ENCODE measurements at places on chromosomes 4 and X.

GRCh38 chr4:97504713-97505112, 638.6 kb downstream of the STPG2 start:
- no peak overlapping the region for H3K4me3 ChIP-seq
- no peak overlapping the region for H3K27ac ChIP-seq
- no peaks in the 10 kb centered on the region for H3K4me1 ChIP-seq
- H3K36me3 ChIP-seq = no peaks in the 10 kb centered on the region
- no peaks in the 10 kb centered on the region for H3K27me3 ChIP-seq
- DNase-seq = no peak

GRCh38 chrX:44669626-44670025, 127.0 kb upstream of the FUNDC1 start:
- H3K4me3 ChIP-seq = no peak overlapping the region
- no peak overlapping the region for H3K27ac ChIP-seq
- no peaks in the 10 kb centered on the region for H3K27me3 ChIP-seq
- no peaks in the 10 kb centered on the region for H3K4me1 ChIP-seq
- H3K36me3 ChIP-seq = no peaks in the 10 kb centered on the region

DNA sequence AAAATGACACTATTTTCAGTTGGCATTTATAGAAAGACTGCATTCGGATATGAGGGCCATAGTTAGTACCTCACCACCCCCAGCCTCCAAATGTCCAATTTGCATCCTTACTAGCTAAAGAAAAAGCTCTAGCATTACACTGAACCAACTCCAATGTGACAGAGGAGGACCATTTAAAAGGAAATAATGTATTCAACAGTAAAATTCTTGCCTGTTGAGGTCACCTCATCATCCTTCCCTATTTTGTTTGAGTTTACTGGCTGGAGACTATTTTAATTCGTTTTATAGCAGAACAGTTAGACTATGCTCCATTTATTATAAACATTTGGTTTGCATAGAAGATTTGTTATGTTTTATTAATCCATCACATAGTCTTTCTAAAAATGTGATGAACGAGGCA, 88.2 kb upstream of the PPARGC1A start:
- H3K36me3 ChIP-seq = no peaks in the 10 kb centered on the region
- no peak for DNase-seq

GRCh38 chr4:98822144-98822543, 106.8 kb downstream of the EIF4E start:
- no peak overlapping the region for H3K27ac ChIP-seq
- no peaks in the 10 kb centered on the region for H3K36me3 ChIP-seq
- no peaks in the 10 kb centered on the region for H3K4me1 ChIP-seq
- H3K27me3 ChIP-seq = no peaks in the 10 kb centered on the region
- no peak for DNase-seq

DNA sequence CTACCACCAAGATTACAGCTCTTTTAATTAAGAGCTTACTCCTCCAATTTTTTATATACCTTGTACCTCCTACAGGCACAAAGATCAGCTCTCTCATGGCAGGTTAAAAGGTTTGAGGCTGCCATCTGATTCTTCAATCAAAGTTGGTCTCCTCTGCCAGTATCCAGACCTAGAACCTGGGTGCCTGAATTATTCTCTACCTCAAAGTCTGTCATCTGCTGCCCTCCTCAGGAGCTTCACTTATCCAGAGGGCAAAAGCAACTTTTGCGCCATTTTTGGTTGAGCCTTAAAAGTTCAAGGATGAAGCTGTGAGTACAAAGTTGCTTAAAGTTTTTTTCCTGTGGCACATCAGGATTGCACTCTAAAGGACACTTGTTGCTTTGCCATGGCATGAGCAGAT, 343.7 kb upstream of the PPP1R2C start:
- H3K27ac ChIP-seq = no peak overlapping the region
- no peaks in the 10 kb centered on the region for H3K4me1 ChIP-seq
- DNase-seq = no peak
- peaks cover 8% of the 10 kb centered on the region for H3K27me3 ChIP-seq
- no peaks in the 10 kb centered on the region for H3K36me3 ChIP-seq

GRCh38 chr4:183349673-183350072, 27.4 kb upstream of the CLDN24 start:
- no peak for DNase-seq
- H3K4me1 ChIP-seq = peaks cover 4% of the 10 kb centered on the region
- no peaks in the 10 kb centered on the region for H3K27me3 ChIP-seq
- H3K4me3 ChIP-seq = no peak overlapping the region
- H3K36me3 ChIP-seq = no peaks in the 10 kb centered on the region
- H3K27ac ChIP-seq = no peak overlapping the region

DNA sequence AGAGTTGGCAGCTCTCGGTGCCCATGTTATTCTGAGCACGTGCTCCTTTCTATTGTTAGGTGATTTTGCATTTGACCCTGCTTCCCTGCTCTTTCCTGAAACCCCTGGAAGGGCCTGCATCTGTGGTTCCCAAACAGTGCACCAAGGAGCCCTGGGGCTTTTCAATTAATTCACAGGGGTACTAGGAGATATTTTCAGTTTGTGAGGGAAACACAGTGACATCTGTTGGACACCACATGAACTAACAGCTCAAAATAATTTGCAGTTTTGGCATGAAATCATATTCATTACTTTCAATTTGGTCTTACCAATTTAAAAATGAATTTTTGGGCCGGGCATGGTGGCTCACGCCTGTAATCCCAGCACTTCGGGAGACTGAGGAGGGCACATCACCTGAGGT, 156.6 kb downstream of the GATB start:
- H3K27ac ChIP-seq = no peak overlapping the region
- DNase-seq = no peak
- no peaks in the 10 kb centered on the region for H3K27me3 ChIP-seq
- no peaks in the 10 kb centered on the region for H3K36me3 ChIP-seq

GRCh38 chrX:150693725-150694574, 754 bp downstream of the MTMR1 start:
- H3K4me3 ChIP-seq = peak overlapping the region; percentile 55
- peaks cover 1% of the 10 kb centered on the region for H3K36me3 ChIP-seq
- H3K27ac ChIP-seq = peak overlapping the region; percentile 88
- no peaks in the 10 kb centered on the region for H3K27me3 ChIP-seq
- peaks cover 2% of the 10 kb centered on the region for H3K4me1 ChIP-seq

DNA sequence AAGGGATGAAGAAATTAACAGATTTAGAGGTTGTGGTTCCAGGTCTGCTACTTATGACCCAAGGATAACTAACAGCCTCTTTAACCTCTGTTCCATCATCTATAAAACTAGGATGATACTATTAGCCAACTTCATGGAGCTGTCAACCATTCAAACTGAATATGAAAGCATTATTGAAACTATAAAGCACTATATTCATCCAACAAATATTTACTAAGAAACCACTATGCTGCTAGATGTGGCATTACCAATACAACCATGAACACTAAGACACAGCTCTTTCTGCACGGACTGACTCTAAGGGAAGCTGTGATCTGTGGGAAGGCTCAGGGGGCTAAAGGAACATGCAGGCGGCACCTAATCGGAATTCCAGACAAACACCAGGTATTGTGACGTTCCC, 66.0 kb downstream of the APBB2 start:
- H3K4me1 ChIP-seq = peaks cover 24% of the 10 kb centered on the region
- no peak for DNase-seq
- H3K27me3 ChIP-seq = no peaks in the 10 kb centered on the region
- no peak overlapping the region for H3K4me3 ChIP-seq
- no peak overlapping the region for H3K27ac ChIP-seq

DNA sequence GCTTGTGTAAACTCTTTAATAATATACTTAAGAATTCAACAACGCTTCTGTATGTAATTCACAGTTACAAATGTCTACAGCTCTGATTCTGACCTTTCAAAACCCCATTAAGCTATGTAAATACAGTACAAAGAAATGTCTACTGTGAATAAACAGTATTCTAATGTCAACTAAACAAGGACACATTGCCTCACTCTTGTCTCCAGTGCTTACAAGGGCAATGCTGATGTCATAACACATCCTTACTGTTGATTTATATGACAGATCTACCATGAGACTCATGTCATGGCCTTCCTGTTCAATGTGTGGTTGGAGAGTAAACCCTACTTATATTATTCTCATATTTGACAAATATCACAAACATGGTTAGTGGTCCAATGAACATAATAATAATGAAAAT, 256.1 kb upstream of the ADGRL3 start:
- H3K4me3 ChIP-seq = no peak overlapping the region
- H3K36me3 ChIP-seq = no peaks in the 10 kb centered on the region
- DNase-seq = peak; percentile 53
- H3K27ac ChIP-seq = no peak overlapping the region
- H3K4me1 ChIP-seq = no peaks in the 10 kb centered on the region

DNA sequence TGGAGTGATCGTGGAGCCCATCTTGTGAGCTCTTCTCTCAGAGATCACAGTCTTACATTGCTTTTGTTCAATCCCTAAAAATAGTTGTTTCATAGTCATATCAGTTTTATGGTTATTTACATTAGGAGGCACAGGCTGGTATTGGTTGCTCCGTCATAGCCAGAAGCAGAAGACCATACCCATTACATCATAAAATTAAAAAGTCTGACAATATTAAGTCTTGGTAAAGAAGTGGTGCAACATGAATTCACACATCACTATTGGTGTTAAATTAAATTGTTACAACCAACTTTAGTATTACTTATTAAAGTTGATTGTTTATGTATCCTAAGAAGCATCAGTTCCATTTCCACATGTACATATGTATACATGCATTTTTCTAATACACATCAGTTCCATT, 84.6 kb downstream of the LARP1B start:
- no peak for DNase-seq
- H3K4me3 ChIP-seq = no peak overlapping the region
- no peaks in the 10 kb centered on the region for H3K27me3 ChIP-seq
- peaks cover 9% of the 10 kb centered on the region for H3K36me3 ChIP-seq
- H3K27ac ChIP-seq = no peak overlapping the region

DNA sequence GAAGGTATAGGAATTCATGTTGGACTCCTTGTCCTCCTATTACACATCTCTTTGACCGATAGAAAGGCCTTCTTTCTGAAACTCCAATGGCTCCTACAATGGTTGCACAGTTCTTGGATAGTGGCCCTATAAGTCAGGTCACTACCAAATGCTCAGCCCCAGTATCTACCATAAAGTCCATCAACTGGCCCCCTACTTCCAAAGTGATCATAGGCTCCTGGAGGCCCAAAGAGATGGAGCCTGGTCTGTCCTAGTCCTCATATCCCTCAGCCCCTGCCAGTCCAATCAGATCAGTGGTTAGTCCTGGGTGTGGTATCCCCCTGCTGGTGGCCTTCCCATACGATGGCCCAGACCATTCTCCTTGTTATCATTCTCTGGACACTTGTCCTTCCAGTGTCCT, 30.3 kb downstream of the SULT1E1 start:
- H3K36me3 ChIP-seq = no peaks in the 10 kb centered on the region
- no peaks in the 10 kb centered on the region for H3K27me3 ChIP-seq
- no peak for DNase-seq
- no peak overlapping the region for H3K27ac ChIP-seq

DNA sequence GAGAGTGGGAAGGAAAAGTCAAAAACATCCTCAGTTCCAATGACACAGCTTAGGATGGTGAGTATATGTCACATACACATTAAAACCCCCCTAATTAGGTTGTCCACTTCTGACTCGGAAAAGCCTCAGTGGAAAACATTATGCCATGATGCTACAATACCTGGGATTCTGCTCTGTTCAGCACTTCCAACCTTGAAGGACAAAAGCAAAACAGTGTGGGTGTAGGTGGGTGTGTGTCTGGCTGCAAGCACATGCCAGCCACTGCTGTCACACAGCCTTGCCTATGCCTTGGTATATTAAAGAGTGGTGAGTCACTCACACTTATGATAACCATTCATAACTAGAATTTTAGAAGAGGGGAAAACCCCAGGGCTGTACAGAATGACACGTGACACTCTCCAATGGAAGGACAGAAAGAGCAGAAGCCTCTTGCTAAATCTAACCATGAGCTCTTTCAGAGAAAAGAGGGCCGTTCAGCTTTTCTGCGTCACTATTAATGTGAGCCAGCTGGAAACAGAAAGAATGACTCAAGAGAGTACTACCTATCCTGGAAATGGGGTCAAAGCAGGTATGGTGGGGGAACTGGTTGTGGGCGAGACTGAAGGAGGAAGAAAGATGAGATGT, 159.6 kb downstream of the TET2 start:
- no peak for DNase-seq
- no peaks in the 10 kb centered on the region for H3K27me3 ChIP-seq
- H3K36me3 ChIP-seq = no peaks in the 10 kb centered on the region
- no peak overlapping the region for H3K27ac ChIP-seq

DNA sequence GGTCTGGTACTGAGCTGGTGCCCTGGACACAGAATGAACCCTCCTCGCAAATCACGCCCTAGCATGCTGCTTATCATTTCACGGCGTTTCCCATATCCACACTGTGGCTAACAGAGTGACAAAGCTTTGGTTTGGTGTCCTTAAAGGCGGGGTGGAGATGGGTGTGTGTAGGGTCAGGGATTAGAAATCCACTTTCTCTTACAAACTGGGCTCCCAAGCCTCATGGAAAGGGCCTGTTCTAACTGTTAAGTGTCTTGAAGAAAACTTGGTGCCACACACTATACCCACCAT, 735 bp upstream of the CHRDL1 start:
- H3K27me3 ChIP-seq = peaks cover 48% of the 10 kb centered on the region
- no peaks in the 10 kb centered on the region for H3K36me3 ChIP-seq
- H3K4me3 ChIP-seq = no peak overlapping the region
- H3K27ac ChIP-seq = no peak overlapping the region
- no peak for DNase-seq
- H3K4me1 ChIP-seq = no peaks in the 10 kb centered on the region

GRCh38 chr4:37561803-37562207, 124.4 kb downstream of the RELL1 start:
- H3K4me3 ChIP-seq = no peak overlapping the region
- H3K27me3 ChIP-seq = no peaks in the 10 kb centered on the region
- no peaks in the 10 kb centered on the region for H3K4me1 ChIP-seq
- no peak overlapping the region for H3K27ac ChIP-seq
- DNase-seq = peak; percentile 7
- no peaks in the 10 kb centered on the region for H3K36me3 ChIP-seq

- no peak overlapping the region for H3K27ac ChIP-seq
- H3K4me1 ChIP-seq = no peaks in the 10 kb centered on the region
- DNase-seq = no peak
- H3K27me3 ChIP-seq = peaks cover 7% of the 10 kb centered on the region
Measured at GRCh38 chr4:1449833-1450741, 43.8 kb upstream of the NKX1-1 start.

GRCh38 chr4:185305979-185306442, 89.7 kb downstream of the LRP2BP start:
- peaks cover 2% of the 10 kb centered on the region for H3K4me1 ChIP-seq
- no peak overlapping the region for H3K27ac ChIP-seq
- H3K27me3 ChIP-seq = no peaks in the 10 kb centered on the region
- DNase-seq = no peak

- no peak overlapping the region for H3K27ac ChIP-seq
- H3K4me3 ChIP-seq = no peak overlapping the region
- H3K27me3 ChIP-seq = no peaks in the 10 kb centered on the region
- peaks cover 4% of the 10 kb centered on the region for H3K36me3 ChIP-seq
- DNase-seq = peak; percentile 71
Measured at GRCh38 chr4:94577136-94577535, 125.4 kb downstream of the PDLIM5 start.

- H3K4me1 ChIP-seq = no peaks in the 10 kb centered on the region
- no peak overlapping the region for H3K27ac ChIP-seq
- no peak for DNase-seq
- no peak overlapping the region for H3K4me3 ChIP-seq
Measured at GRCh38 chr4:70752236-70752635, 30.5 kb downstream of the RUFY3 start.

GRCh38 chr4:104279744-104280143, 214.9 kb downstream of the CXXC4 start:
- H3K27ac ChIP-seq = no peak overlapping the region
- H3K36me3 ChIP-seq = no peaks in the 10 kb centered on the region
- H3K4me3 ChIP-seq = no peak overlapping the region
- no peaks in the 10 kb centered on the region for H3K4me1 ChIP-seq
- no peak for DNase-seq
- H3K27me3 ChIP-seq = no peaks in the 10 kb centered on the region

Measured in lung (tissue), 17 donors.